ENCODE measurements at places on chromosomes 11 and 22.

DNA sequence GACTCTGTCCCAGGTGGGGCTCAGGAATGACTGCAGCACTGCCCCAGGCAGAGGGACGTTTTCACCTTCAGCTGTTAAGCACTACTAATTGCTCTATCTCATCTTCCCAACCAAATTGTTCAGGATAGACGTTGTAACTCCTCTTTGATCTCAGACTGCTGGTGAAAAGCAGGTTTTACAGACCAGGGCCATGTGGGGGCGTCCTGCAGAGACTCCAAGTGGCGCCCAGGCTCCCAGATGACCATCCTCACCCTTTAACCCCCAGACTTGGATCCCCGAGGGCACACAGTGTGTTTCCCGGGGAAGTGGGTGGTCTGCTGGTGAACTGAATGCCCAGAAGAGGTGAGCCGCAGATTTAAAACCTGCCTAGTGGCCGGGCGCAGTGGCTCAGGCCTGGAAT is 23.9 kb downstream of the FADD start:
- no peak for DNase-seq

DNA sequence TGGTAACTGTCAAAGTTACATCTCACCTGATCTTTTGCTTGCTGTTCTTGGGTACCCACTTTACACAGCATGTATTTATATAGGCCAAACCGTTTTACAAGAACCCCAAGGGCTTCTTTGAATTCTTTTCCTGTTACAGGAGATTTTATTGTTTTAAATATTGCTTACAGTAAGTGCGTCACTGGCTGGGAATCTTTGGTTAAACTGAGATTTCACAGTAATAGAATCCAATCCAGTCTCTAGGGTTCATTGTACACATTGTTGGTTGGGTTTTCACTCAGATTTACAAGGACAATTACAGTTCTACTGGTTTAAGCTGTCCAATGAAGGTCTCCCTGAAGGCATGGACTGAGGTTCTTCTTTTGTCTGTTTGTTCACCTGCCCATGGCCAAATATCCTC is 171.7 kb downstream of the INSC start:
- no peak for DNase-seq

DNA sequence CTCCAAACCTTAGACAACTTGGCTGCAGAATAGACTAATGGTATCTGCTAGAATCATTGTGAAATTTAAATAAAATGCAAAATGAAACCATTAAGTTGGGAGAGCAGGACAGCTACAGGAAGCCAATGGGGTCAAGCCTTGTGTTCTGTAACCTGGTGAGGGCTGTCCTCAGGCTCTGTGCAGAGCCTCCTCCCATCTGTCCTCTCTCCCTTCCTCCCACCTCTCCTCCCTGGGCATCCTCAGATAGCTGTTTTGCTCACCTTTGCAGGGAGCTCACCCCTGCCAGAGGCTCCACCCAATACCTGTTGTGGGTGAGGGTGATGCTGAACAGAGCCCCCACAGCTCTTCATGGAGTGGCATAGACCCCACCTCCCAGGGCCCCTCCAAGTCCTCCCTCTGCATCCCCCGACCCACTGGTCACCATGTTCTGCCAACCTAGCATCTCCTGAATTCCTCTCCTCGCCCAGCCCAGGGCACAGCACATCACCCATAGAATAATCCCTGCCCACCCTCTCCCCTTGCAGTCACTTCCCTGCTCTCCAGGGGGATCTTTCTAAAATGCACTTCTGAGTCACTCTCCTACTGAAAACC is 100.3 kb downstream of the PDE2A start:
- DNase-seq = no peak

DNA sequence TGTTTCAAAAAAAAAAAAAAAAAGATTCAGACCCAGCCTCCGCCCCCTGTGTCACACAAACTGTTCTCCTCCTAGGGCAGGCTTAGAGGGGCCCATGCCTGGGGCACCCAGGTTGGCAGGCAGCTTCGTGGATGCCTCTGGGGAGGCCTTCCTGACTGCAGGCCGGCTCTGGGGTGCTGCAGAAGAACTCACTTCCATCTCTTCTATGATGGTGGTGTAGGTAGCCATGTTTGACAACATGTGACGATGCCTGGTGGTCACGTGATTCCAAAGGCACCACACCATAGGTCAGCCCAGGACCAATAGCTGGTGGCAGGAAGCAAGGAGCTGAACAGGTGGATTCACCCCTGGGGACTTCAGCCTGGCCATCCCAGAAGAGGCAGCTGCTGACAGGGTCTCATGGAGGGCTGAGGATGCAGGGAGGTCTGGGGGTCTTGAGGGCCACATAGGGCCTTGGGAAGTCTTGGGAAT is 24.1 kb upstream of the CELSR1 start:
- no peak for DNase-seq

GRCh38 chr11:57792870-57793269 is 31.3 kb downstream of the CTNND1 start:
- DNase-seq = no peak

DNA sequence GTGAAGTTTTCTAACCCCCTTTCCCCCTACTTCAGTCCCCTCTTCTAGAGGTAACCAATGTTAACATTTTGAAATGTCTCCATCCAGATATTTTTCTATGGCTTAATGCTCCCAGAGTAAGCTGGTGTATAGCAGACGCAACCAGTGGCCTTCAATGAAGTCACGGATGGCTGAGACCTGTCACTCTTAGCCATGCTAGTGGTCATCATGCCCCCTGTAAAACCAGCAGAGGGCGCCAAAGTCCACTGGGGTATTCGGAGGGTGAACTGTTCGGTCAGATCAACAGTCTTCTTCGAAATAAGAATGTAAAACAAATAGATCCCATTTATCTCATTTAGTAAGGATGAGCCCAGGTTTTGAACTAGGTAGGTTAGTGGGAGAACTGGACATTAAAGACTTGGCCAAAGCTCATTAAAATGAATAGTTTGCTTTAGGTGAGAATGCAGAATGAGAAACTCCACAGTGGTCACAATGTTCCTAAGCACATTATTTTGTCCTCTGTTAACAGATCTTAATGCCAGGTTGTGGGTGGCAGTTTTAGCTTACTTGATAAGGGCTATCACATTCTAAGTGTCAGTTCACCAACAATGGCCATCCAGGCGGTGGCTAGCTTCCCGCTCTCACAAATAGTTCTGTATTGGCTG is 8.6 kb upstream of the MMP8 start:
- DNase-seq = peak; percentile 57

- DNase-seq = no peak
Observed at GRCh38 chr11:59918987-59919589, 19.1 kb upstream of the OOSP1 start.

GRCh38 chr22:40477683-40478337 is 107.4 kb downstream of the SGSM3 start:
- no peak for DNase-seq

DNA sequence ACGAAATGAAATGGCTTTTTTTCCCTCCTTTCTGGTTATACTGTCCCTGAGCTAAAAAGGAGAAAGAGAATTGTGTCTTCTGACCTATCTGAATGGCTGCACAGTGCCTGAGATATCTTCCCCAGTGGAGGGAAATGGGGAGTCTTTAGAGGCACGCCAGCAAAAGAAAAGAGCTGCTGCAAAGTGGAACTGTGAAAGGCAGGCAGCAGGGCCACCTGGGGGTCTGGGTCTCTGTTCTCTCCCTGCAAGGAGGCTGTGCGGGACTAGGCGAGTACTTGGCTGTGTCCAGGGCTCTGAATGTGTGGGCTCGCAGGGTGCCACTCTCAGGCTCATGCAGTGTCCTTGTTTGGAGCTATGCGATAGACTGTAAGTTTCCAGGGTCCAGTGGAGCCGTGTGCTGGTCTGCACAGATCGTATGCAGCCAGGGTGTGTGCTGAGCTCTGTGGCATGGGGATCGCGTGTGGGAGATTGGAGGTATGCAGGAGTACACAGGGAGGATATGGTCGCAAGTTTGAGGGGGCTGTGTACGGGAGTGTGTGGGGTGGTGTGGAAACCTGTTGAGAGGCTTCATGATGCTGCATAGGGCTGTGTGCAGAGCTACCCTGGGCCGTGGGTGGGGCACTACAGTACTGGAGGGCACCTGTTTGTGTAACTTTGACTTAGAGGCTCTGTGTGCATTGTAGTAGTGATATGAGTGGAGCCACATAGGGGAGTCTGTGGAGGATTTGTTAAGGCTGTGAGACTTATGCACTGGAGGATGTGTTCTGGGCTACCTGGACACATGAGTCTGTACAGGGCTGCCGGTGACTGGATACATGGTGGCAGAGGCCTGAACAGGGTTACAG is 70.1 kb upstream of the OLFML1 start:
- DNase-seq = no peak

DNA sequence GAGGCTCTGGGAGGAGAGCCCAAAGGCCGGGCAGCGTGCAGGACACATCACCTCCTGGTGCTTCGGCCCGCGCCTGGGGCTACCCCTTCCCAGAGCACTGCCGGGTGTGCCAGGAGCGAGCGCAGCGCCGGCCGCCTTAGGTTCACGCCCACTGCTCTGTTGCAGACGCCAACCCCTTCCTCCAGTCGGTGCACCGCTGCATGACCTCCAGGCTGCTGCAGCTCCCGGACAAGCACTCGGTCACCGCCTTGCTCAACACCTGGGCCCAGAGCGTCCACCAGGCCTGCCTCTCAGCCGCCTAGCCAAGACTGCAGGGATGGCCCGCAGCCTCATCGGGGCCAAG is 79.0 kb downstream of the MED15 start:
- no peak for DNase-seq

- no peak for DNase-seq
Observed at GRCh38 chr11:95698676-95699557, 90.7 kb downstream of the FAM76B start.

GRCh38 chr11:66691311-66691980 is 13.8 kb upstream of the RBM4B start:
- no peak for DNase-seq

GRCh38 chr11:103910721-103911120 is 125.7 kb upstream of the DDI1 start:
- DNase-seq = no peak

DNA sequence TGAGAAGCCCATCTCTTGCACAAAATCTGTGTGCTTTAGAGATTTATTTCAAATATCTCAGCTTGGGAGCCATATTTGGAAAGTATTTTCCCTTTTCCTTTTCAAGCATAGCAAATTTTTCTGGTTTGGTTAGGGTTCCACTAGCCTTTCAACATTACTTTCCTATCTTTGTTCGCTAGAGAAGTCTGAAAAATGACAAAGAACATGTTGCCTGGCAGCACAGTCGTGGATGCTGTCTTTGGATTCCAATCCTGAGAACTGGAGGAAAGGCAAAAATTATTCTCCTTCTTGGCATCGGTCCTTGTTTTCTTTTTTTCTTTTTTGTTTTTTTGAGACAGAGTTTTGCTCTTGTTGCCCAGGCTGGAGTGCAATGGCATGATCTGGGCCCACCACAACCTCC is 6.9 kb upstream of the MTCH2 start:
- DNase-seq = no peak

DNA sequence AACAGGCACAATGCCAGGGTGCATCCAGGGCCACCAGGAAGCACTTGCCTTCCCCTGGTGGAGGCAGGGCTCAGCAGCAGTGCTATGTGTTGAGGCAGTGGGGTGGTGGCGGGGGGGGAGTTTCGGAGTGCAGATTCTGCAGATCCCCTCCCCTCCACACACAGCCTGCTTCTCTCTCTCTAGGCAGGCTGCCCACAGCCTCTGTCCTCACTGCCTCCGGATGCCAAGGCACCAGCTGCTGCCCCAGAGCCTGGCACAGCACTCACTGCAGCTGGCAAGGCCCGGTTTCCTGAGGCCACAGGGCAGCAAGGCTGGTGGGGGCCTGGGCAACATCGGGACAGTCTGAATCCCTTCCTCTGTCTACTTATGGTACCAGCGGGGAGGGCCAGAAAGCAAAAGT is 35.8 kb downstream of the NRXN2 start:
- DNase-seq = no peak

DNA sequence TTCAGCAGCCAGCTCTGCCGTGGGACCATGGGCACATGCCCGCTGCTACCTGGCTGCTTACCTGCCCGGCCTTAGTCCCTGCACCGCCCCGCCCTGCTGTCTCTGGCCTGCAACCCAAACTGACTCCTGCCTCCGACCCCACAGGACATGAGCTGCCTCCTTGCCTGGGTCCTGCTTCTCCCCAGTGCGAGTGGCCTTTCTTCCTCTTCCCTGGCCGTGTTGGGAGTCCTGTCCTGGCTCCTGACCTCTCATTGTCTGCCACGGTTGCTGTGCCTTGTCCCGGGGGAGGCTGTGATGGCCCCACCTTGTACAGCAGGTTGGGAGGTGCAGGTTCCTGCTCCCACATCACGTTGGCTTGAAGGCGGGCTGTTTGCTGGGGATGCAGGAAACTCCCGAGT is 370.0 kb downstream of the TBC1D22A start:
- DNase-seq = no peak

DNA sequence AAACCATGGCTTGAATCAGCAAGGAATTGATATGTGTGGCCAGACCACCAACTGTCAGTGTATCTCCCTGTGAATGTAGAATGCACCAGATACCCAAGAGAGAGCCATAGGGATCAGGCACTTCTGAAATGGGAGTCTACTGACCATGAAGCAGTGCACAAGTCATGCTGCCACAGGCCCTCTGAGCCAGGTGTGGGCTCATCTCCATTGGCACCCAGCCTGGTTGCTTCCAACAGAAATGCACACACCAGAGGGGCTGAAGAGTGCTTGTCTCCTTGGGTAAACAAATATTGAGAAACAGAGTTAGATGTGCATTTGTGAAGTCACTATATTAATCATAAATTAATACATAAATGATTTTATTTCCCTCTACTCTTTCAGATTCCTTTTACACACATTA is 28.4 kb upstream of the PANX1 start:
- DNase-seq = no peak

DNA sequence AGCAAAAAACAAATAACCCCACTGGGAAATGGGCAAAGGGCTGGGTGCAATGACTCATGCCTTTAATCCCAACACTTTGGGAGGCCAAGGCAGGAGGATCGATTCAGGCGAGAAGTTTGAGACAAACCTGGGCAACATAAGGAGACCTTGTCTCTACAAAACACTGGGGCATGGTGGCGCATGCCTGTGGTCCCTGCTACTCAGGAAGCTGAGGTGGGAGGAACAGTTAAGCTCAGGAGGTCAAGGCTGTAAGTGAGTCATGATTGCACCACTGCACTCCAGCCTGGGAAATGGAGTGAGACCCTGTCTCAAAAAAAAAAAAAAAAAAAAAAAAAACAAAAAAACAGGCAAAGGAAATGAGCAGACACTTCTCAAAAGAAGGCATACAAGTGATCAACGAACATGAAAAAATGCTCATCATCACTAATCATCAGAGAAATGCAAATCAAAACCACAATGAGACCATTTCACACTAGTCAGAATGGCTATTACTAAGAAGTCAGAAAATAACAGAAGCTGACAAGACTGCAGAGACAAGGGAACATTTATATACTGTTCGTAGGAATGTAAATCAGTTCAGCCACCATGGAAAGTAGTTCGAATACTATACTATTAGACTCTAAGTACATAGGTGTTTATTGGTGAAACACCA is 48.2 kb upstream of the SMCO4 start:
- DNase-seq = peak; percentile 10

- peak; percentile 48 for DNase-seq
Observed at GRCh38 chr11:120195601-120196320, 15.1 kb upstream of the OAF start.

Measured in fibroblast of skin of abdomen (primary cell).